SJSA1 (cell line): ENCODE measurements at places on chromosomes 11 and 22. TPM values are rescaled to one million over a fixed set of nuclear protein-coding genes. Genes with fewer than 3 reads are reported as not detected.

DNA sequence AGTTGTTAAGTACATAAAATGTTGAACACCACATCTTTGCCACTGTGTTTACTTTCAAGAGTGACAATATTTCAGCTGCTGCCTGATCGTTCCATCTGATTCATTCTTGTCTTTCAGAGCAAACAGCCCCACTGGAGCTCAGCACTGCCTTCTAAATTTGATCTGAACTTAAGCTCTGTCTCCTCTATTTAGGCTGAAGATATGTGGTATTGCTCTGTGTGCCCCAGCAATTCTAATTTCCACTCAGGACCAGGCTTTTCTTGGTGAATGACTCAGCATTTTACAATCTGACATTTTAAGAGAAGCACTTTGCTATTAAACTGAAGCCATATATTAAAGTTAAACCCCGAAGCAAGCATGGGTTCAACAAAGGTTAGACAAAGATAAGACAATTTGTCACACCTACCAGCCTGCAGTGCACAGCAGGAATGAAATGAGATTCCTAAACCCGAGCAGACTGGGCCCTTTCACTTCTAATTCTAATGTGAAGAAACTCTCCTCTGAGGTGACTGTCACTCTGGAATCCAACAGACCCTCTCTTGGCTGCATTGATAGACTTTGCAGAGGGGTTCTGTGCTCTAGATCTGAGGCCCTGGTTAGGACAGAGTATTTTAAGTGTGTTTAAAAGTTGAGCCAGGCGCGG lies 41.7 kb upstream of the PLET1 start:
- H3K27me3 ChIP-seq: no peaks in the 10 kb centered on the region
- no peak overlapping the region for H3K4me3 ChIP-seq
- H3K36me3 ChIP-seq: no peaks in the 10 kb centered on the region

Gene IGLL1
- total RNA-seq: not detected in 2 replicates

DNA sequence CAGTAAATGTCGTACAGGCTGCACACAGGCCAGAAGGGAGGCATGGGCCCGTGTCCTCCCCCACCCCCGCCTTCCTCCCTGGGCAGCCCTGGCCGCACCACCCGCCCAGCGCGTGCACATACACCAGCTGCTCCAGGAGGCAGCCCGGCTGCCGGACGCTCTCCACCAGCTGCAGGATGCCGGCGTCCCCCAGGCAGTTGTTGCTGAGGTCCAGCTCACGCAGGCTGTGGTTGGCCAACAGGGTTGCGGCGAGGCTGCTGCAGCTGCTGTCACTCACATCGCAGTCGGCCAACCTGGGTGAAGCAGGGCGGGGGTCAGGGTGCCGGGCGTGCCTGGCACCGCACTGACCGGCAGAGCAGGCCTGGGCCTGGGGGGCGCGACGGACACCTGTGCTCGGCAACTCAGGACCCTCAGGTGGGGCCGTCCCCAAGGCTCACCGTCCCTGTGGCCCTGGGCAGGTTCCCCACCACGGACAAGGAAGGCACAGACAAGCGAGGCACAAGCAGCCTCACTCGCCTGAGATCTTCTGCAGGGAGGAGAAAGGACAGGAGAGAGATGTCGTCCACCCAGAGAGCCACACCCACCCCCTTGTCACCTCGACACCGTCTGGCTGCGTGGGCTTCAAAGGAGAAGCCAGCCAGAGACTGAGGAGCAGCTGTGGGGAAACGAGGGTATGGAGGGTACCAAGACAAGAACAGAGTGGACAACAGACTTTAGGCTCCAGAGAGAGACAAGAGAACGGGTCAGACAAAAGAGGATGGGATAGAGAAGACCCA lies 12.1 kb downstream of the RNH1 start:
- no peak for DNase-seq
- H3K4me1 ChIP-seq: no peaks in the 10 kb centered on the region
- H3K36me3 ChIP-seq: peaks cover 15% of the 10 kb centered on the region
- no peaks in the 10 kb centered on the region for H3K27me3 ChIP-seq

GRCh38 chr22:40651563-40652501 lies 15.3 kb upstream of the MRTFA start:
- H3K27ac ChIP-seq: peak overlapping the region; percentile 95
- peak overlapping the region; percentile 53 for H3K4me3 ChIP-seq
- peak; percentile 98 for DNase-seq
- H3K36me3 ChIP-seq: no peaks in the 10 kb centered on the region
- no peaks in the 10 kb centered on the region for H3K27me3 ChIP-seq
- peaks cover 16% of the 10 kb centered on the region for H3K4me1 ChIP-seq

- H3K4me3 ChIP-seq: peak overlapping the region; percentile 56
- peaks cover 50% of the 10 kb centered on the region for H3K4me1 ChIP-seq
- peaks cover 63% of the 10 kb centered on the region for H3K36me3 ChIP-seq
Measured at GRCh38 chr22:39317775-39318506, 1.5 kb downstream of the RPL3 start.

DNA sequence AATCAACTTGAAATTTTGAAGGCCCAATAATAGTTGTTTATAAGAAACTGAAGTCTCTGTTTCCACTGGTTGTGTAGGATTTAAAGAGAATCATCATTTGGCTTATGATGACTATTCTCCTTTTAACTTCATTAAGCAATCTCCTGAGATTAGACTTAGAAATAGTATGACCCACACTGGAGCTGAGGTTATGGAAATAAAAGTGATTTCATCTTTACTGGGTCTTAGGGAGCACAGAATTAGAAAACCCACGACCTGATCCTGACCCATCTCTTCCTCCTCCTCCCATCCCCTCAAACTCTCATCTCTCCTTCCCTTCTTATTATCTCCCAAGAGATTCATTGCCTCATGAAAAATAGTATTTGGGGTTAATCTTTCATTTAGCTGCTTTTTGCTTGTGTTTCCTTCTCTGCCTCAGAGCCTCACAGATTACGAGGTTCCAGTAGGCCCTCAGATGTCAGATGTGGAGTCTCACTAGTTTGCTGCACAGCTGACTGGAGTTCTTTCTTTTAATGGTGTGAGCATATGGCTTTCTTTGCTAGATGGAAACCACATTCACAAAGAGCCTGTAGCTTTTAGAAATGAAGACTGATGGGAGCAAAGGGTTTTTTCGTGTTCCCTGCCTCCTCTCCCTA lies 85.0 kb downstream of the ALX4 start:
- H3K36me3 ChIP-seq: no peaks in the 10 kb centered on the region
- H3K27ac ChIP-seq: no peak overlapping the region
- DNase-seq: no peak
- no peak overlapping the region for H3K4me3 ChIP-seq
- peaks cover 39% of the 10 kb centered on the region for H3K4me1 ChIP-seq
- no peaks in the 10 kb centered on the region for H3K27me3 ChIP-seq

Gene PLEKHB1
- total RNA-seq: not detected in 2 replicates

DNA sequence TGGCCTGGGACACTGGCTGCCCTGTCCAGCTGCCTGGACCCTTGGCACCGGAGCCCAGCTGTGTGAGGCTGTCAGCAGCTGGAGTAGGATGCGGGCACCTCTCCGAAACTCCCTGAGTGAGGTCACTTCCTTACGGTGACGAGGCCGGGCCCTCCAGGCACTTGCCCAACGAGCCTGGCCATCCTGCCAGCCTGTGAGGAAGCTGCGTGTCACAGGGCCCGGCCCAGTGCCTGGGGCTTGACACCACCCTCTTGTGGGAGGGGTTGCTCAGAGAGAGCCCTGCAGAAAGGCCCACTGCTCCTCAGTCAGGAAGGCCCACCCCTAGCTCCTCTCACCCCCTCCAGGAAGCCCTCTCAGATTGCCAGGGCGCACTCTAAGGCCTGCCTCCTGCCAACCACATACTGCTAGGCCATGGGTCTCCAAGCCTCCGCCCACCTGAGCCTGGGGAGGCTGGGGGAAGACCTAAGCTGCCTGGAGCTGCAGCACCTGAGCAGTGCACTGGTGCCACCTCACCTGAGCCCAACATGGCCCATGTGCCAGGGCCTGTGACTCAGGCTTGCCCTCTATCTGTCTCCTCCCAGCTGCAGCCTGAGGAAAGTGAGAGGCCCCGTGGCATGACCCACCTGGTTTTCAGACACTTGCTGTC lies 4.3 kb upstream of the PHLDA2 start:
- peaks cover 40% of the 10 kb centered on the region for H3K4me1 ChIP-seq
- H3K4me3 ChIP-seq: no peak overlapping the region
- H3K27me3 ChIP-seq: no peaks in the 10 kb centered on the region
- H3K27ac ChIP-seq: peak overlapping the region; percentile 70
- peaks cover 6% of the 10 kb centered on the region for H3K36me3 ChIP-seq

DNA sequence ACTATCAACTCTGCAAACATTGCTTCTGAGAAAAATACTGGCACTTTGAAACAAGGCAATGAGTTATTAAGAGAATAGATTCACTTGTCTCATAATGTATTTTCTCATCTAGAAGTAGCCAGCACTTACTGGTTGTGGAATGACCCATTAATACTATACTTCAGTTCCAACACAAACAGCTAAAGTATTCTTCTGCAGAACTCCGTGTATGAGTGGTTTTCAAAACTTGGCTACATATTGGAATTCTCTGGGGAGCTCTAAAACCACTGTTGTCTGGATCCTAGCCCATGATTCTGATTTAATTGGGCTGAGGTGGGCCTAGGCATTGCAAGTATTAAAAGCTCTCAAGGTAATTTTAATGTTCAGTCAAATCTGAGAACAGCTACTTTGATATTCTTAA lies 1416.4 kb upstream of the RAG2 start:
- H3K36me3 ChIP-seq: no peaks in the 10 kb centered on the region
- H3K27me3 ChIP-seq: no peaks in the 10 kb centered on the region
- no peak for DNase-seq
- H3K27ac ChIP-seq: no peak overlapping the region

DNA sequence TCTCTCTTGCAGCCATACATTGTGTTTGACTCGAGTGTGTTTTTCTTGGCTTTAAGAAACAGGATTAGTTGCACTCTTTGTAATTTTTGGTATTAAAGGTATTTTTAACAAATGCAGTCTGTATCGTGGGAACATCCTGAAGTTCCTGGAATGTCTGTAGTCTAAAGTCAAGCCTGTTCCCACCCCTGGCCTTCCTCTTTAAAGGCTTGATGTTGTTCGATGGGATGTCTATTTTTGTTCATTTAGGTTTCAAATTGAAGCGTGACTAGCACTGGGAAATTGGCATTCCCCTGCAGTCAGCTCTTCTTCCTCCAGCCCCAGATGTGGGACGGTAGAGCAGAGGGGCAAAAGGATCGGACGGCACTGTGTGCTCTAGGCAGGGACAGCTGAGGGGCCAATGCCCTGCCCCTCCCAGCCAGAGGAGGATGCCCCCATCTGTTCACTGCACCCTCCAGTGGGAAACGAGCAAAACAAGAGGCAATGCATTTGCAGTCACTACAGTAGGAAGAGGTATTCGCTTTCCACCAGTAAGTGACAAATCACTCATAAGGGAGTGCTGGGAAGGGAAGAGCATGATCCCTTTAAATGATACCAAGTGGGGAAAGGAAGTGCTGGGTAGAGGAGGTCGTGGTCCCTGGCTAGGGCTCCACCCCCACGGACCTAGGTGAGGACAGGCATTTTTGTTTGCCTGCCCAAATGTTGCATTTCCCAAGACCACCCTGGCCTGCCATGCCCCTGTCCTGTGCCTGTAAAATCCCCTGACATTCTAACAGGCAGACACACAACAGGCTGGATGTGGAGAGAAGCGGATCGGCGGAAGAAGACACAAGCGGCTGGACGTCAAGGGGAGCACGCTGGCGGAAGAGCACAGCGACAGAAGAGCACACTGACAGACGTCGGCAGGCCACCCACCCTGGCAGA lies 47.4 kb upstream of the SEPTIN5 start:
- peaks cover 34% of the 10 kb centered on the region for H3K4me1 ChIP-seq
- no peaks in the 10 kb centered on the region for H3K27me3 ChIP-seq
- no peak for DNase-seq
- H3K27ac ChIP-seq: peak overlapping the region; percentile 32

DNA sequence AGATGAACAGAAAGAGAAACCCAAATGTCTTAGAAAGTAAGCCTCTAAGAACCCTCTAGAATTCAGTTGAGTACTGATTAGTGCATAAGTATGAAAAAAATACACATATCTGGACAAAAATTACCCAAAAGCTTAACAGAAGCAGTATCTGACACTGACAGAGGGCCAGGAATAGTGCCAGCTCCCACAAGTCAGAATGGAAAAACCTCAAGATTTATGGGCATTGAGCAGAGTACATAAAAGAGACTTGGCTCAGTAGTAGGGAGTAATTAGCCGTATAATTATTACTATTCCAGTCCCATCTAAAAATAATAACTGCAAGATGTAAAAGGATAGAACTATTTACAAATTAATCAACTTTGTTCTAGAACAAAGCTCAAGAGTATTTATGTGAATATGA lies 834.5 kb downstream of the FAM181B start:
- no peak overlapping the region for H3K27ac ChIP-seq
- no peaks in the 10 kb centered on the region for H3K4me1 ChIP-seq
- no peaks in the 10 kb centered on the region for H3K27me3 ChIP-seq

Gene SMCO4
- 6.8 and 26.9 TPM in 2 replicates for total RNA-seq

DNA sequence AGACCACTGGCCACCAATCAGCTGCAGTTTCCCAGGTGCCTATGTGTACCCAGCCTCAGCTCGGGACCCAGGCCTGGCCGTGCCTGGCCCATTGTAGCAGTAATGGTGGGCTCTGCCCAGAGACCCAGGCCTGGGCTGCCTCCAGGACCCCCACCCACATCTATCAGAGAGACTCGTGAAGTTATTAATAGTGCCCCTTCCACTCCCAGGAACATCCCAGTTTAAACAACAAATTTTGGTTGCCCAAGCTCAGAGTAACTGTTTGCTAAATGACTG lies 42.5 kb downstream of the IGLL5 start:
- no peak for DNase-seq
- H3K27ac ChIP-seq: no peak overlapping the region
- H3K4me3 ChIP-seq: no peak overlapping the region
- no peaks in the 10 kb centered on the region for H3K36me3 ChIP-seq
- H3K4me1 ChIP-seq: peaks cover 30% of the 10 kb centered on the region
- H3K27me3 ChIP-seq: no peaks in the 10 kb centered on the region

Gene TMPRSS13
- total RNA-seq: not detected in 2 replicates

Gene KCNA4
- not detected in 2 replicates for total RNA-seq

Gene MS4A4A
- 0.18 TPM in 1 of 2 replicates, not detected in the other for total RNA-seq

DNA sequence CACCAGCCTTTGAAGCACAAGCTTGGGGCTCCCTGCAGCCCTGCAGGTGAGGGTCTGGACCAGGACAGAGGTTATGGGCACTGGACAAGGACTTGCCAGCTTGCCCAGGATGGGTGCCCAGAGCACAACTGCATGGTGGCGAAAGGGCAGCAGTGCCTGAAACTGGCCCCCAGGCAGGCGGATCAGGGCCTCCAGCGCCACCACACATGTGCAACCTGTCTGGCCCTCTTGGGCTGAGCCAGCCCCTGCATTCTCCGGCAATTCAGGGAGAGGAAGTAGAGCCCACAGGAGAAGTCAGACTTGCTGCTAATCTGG lies 18.8 kb downstream of the MB start:
- no peak for DNase-seq
- H3K27ac ChIP-seq: no peak overlapping the region
- H3K4me1 ChIP-seq: no peaks in the 10 kb centered on the region
- no peaks in the 10 kb centered on the region for H3K27me3 ChIP-seq

Gene UEVLD
- 14.9 and 22.0 TPM in 2 replicates for total RNA-seq

- H3K36me3 ChIP-seq: peaks cover 4% of the 10 kb centered on the region
- no peaks in the 10 kb centered on the region for H3K27me3 ChIP-seq
- no peak for DNase-seq
- H3K27ac ChIP-seq: no peak overlapping the region
Measured at GRCh38 chr22:31637891-31638618, 24.0 kb downstream of the PISD start.

Gene TMEM25
- total RNA-seq: 2.4 and 13.4 TPM in 2 replicates

- H3K27ac ChIP-seq: no peak overlapping the region
- no peaks in the 10 kb centered on the region for H3K4me1 ChIP-seq
- no peak for DNase-seq
Measured at GRCh38 chr11:119782739-119783072, 53.7 kb upstream of the NECTIN1 start.
